ENCODE measurements at places on chromosomes 4 and X.
A peak's percentile ranks its signal among the peaks of the same experiment; 100 is the strongest.

DNA sequence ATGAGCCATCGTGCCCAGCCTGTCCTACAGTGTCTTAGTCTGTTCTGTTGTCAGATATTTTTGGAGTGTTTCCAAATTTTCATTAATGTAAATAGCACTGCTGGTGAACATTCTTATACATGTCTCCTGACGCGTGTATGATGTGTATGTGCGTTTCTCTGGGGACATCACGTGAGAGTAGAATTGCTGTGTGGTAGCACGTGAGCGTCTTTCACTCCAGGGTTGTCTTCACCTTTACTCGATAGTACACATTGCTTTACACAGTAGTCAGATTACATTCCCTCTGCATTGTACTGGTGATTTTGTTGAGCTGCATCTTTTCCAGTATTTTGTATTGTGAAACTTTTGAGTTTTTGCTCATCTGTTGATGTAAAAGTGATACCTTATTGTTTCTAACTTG, 60.0 kb downstream of the ARHGAP10 start:
- DNase-seq = no peak

GRCh38 chr4:2824836-2825381, 18.7 kb upstream of the ADD1 start:
- no peak for DNase-seq

- DNase-seq = peak; percentile 58
Observed at GRCh38 chr4:122716825-122717448, 15.6 kb upstream of the BBS12 start.

DNA sequence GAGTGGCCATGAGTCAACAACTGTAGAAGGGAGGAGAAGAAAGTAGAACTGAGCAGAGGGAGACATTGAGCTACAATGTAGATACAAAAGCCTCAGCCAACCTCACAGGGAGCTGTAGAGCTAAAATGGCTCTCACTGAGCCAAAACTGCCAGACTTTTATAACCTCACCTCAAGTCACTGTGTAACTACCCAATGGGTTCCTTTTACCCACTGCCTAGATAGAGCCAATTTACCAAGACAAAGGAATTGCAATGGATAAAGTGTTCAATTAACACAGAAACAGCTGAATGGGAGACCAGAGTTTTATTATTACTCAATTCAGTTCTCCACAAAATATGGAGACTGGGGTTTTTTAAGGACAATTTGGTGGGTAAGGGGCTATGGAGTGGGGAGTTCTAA, 938.9 kb upstream of the GRIA3 start:
- no peak for DNase-seq

DNA sequence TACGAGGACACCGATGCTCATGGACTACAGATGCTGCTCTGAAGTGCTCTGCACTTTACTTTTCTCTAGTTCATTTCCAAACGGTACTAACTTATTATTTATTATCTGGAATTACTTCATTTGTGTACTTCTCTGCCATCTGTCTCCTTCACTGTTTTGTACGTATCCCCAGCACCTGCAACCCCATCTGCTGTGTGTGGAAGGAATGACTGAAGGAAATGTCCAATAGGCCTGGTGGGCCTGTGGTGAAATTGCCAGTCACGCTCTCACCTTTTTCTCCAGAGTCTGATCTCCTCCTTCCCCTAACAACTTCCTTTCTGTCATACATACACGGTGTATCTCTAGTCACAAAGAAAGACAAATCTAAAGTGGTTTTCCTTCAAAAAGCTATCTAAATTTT, 12.9 kb downstream of the TMEM154 start:
- DNase-seq = no peak

DNA sequence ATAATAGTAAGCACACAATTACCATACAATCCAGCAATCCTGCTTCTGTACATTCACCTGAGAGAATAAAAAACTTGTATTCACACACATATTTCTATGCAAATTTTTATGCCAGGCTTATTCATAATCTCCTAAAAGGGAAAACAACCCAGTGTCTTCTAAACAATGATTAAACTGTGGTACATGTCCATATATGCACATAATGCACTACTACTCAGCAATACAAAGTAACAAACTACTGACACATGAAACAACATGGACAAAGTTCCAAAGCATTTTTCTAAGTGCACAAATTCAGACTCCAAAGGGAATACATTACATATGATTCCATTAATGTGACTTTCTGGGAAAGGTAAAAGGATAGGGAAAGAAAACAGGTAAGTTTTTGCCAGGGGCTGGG, 18.0 kb upstream of the FMR1 start:
- DNase-seq = no peak

- no peak for DNase-seq
Observed at GRCh38 chr4:74531963-74532794, 87.2 kb downstream of the AREG start.

- DNase-seq = no peak
Observed at GRCh38 chrX:106035064-106035463, 3.5 kb downstream of the SERPINA7 start.

DNA sequence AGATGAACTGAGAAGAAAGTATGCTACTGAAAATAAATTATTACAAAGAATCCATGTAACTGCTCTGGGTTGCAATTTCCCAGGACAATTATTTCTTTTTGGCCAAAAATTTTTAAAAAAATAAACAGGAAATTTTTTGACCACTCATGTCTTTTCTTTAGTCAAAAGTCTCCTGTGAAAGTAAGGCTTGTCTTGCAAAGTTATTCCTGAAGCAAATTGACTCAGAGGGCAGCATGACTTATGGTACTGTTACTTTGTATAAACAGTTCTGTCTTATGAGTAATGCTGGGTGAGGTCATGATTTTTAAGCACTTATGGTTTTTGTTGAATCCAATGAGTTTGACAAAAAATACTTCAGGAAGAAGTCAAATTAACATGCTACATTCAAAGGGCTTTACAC, 292.8 kb upstream of the ARSJ start:
- DNase-seq = no peak

DNA sequence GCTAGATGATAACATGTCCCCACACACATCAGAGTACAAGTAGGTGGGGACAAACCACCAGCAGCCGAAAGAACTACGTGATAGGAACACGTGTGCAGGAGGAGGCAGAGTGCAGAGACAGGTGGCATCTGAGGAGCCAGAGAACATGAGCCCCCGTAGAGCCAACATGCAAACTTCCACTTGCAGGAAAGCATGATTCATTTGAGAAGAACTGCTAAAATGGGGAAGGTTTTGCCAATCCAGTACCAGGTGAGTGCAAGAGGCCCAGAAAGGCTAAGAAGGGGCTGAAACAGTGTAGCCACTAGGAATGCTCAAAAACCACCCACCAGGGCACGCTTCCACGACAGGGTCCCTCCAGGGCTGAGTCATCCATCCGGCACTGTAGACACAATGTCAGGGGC, 149.8 kb upstream of the TENM3 start:
- no peak for DNase-seq

DNA sequence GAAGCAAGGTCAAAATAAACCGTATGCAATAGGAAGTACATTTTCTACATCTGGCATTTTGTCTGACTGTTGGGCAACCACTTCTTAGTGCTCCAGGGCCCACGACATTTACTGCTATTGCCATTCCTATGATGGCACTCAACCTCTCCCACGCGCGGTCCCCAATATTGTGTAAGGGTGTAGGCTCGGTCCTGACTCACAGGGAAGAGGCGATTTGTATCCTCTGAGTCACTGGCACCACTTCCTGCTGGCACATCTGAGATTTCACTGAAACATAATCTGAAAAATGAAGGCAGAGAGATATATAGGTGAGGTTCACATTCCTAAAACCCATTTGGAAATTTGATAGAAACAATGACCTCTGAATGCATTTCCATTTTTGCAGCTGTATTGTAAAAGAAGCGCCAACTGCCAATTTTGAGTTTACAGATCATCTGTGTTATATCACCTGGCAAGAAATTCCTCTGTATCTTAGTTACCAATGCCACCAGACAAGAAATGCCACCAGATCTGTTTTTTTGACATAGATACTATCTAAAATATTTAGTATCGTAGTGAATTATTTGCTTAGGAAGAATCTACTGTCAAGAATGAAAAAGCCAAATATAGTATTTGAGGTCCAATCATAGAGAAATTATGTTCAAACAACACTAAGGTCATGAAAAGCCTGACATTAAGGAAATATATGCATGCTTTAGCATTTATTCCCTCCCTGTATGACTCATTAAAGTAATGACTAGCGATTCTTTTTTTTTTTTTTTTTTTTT, 9.8 kb downstream of the EREG start:
- no peak for DNase-seq

GRCh38 chrX:133574716-133575115, 159.4 kb upstream of the GPC4 start:
- DNase-seq = no peak
